ENCODE measurements at places on chromosomes 12 and 14.

GRCh38 chr12:94174576-94174975 lies 26.2 kb downstream of the PLXNC1 start:
- no peak for DNase-seq

DNA sequence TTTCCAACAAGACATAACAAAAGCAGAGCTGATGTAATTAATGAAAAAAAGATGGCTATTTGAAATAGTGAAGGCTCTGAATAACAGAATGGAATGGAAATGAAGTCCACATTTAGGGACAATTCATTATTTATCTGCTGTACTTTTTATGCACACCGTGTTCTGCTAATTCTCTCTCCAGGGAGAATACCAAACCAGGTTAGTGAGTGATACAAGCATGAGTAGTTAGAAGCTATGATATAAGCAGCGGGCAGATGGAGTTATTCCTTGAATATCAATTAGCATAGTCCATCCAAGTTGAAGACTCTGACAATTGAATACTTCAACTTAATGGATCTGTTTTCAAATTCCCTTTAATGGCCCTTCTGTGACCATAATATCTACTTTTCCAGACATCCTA lies 162.1 kb upstream of the TMTC2 start:
- DNase-seq: no peak

DNA sequence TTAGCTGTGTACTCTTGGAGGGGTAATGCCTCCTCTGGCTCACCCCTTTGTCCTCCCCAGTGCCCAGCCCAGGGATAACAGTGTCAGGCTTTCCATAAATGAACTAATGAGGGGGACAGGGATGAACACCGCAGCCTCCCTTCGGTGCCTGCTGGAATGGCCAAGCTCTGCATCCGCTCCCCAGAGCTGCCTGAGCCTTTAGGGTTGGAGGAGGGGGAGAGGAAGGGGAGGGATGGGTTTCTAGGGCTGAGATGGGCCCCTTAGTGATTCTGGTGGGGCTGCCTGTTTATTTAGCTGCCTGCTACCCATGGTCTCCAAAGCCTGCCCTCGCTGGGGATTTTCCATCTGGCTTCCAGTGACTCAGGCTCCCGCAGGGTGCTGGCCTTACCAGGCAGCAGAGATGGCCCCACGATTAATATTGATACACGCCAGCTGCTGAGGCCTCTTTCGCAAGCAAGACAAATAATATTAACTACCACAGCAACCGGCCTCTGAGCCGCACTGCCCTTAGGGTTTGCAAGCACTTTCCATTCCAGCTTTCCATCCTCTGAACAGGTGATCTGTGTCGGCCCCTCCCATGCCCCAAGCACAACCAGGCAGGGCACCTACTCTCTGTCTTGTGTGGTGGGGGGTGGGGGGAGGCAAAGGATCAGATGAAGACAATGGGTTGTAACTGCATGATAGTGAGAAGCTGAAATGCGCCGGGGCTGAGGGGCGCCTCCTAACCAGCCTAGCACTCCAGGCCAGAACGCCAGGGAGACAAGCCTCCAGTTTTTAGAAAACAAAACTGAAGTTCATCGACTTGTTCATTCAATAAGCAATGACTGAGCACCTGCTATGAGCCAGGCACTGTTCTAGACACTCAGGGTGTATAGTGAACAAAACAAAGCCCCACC lies 56.7 kb downstream of the C14orf132 start:
- DNase-seq: no peak

DNA sequence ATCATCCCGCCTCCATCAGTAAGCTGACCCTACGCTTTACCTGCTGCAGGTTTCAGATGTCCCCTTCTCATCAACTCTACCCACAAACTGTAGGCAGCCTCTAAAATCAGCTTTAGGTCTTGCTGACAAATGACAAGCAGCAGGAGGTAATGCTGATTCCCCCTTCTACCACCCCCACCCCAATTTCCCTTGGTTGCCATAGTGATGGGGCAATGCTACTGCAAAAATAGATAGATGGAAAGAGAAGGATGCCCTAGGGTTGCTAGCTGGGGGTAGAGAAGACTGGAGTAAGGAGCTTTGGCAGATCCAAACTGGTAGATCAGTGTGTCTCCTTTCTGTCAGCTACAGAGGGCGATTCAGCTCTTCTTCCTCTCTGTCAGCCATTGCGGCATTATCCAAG lies 19.8 kb upstream of the PDE1B start:
- no peak for DNase-seq

DNA sequence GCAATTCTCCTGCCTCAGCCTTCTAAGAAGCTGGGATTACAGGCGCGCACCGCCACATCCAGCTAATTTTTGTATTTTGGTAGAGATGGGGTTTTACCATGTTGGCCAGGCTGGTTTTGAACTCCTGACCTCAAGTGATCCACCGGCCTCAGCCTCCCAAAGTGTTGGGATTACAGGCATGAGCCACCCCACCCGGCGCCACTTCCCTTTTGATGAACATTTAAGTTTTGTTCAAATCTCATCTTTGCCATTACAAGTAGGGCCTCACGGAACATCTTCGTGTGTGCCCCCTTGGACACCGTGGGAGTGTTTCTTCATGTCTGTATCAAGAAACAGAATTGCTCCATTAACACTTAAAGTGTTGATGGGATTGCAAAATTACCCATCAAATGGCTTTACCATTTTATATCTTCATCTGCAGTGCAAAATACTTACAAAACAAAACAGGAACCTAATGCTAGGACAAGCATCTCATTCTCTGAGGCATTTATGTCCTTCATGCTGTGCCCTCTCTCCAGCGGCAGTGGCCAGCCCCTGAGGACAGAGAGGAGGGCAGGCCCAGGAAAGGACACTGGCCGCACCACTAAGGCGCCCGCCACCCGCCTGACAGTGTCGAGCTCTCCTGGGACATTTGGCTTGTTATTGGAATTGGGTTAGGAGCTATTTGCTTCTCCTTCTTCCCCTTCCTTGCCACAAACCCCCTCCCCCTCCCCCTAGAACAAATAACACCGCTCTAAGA lies 61.7 kb downstream of the RFX4 start:
- DNase-seq: no peak

- DNase-seq: no peak
These were observed 216.1 kb downstream of the SLC38A4 start for GRCh38 chr12:46609674-46610073.

DNA sequence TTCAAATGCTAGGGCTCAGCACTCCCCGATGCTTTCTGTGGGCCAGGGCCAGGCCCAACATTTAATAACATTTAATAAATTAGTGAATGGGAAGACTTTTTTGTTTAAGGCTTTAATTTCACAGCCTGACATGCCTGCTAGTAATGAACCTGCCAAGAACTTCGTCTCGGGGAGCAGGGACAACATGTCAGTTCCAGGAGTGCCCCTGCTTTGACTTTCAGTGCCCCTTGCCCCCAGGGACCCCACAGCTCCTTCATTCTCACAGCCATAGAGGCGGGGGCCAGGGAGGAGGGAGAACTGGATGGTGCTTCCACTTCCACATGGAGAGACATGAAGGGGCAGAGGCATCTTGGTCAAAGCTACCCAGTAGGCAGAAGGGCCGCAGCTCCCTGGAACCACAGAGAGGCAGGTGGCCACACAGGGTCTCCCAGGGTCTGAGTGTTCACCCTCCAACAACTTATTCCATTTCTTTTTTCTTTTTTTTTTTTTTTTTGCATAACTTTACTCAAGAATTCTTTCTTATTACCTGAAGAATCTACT lies 66.0 kb upstream of the DDX11 start:
- DNase-seq: no peak

DNA sequence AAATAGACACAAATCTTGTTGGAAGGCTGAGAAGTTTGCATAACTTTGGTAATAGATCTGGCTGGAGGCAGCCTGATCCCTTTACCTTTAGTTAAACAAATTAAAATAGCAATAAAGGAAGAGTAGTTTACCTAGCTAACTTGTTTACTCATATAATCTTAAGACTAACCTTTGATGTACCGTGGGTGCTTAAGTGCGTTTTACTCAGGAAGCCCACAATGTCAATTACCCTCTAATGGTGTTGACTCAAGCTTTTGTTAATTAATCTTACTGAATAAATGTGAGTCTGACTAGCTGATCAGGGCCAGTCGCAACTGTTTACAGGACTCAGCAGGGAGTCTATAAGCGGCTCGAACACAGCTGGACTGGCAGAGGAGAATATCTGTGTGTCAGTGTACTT lies 51.5 kb downstream of the FAR2 start:
- DNase-seq: no peak

DNA sequence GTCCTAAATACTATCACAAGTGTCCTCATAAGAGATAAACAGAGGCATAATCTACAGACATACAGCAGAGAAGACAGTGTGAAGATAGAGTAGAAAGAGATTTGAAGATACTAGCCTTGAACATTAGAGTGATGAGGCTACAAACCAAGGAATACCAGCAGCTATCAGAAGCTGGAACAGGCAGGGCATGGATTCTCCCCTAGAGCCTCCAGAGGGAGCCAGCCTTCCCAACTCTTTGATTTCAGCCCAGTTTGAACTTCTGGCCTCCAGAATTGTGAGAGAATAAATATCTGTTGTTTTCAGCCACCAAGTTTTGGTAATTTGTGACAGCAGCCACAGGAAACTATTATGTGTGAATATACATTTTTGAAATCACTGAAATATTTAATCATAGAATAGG lies 47.2 kb downstream of the CCDC91 start:
- DNase-seq: no peak

- no peak for DNase-seq
These were observed 919.9 kb upstream of the FLRT2 start for GRCh38 chr14:84610086-84610485.

GRCh38 chr14:102192840-102193502 lies 53.3 kb downstream of the WDR20 start:
- DNase-seq: no peak

Data from GM18507 (cell line).